ENCODE measurements at places on chromosomes 13 and 19.
A peak's percentile ranks its signal among the peaks of the same experiment; 100 is the strongest.

DNA sequence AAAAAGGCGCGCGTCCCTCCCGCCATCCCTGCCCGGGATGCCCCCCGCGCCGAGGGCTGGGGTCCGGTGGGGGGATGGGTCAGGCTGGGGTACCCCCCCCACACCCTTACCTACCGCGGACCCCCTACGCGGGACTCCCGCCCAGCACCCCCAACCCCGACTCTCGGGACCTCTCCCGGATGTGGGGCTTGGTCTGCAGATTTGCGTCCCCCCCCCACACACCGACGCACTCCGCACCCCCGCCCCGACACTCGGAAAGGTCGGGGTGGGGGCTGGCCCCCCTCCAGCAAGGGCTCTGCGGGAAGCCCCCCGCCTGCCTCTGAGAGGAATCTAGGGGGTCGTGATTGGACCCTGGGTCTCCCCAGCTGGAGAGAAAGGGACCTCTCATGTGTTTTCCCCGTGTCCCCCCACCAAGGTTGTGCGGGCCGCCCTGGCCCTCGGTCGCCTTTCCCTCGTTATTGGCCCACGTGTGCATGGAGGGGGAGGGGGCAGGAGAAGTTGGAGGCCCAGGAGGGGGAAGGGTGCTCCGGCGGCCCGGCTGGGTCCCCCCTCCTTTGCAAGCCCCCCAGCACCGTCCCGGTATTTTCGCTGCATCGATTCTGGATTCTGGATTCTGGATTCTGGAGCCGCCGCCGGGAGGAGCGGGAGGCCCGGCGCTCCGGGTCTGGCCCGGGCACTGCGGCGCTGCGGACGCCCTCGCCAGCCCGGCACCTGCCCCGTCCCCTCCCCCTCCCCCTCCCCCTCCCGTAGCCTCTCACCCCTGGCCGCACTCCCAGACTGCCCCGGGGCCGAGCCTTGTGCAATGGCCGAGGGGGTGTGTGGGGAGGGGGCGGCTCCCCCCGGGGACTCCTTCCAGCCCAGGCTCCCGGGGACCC, 607 bp downstream of the NFIC start:
- DNase-seq = peak; percentile 78

DNA sequence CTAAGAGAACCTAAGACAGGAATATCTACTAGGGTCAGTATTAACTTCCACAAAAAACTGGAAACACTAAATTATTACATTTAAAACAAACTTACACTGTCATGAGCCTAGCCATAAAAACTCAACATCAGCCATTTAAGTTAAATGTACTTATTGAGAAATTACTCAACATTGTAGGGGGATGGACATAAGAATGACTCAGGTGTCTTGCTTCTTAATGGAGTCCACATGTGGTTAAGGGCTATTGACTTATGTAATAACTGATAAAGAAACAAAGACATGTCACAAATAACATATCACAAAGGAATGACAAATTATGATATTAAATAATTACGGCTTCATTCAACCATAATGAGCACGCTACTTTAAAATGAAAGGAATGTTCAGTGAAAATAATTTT, 36.2 kb downstream of the CLDN10 start:
- DNase-seq = no peak

DNA sequence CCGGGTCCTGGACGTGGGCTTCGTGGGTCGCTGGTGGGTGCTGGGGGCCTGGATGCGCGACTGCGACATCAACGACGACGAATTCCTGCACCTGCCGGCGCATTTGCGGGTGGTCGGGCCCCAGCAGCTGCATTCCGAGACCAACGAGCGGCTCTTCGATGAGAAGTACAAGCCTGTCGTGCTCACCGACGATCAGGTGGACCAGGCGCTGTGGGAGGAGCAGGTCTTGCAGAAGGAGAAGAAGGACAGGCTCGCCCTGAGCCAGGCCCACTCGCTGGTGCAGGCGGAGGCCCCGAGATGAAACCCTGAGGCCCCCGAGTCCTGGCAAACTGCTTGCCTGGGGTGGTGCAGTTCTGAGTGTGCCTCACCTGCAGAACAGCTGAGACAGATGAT, 787 bp downstream of the TIMM29 start:
- DNase-seq = no peak

- DNase-seq = no peak
These were observed 6.8 kb upstream of the MBNL2 start for GRCh38 chr13:97215325-97215724.

- DNase-seq = no peak
These were observed 286.5 kb downstream of the MTUS2 start for GRCh38 chr13:29106651-29107050.

GRCh38 chr19:2132731-2133490, 18.5 kb downstream of the AP3D1 start:
- DNase-seq = no peak

GRCh38 chr19:29324291-29324680, 111.3 kb upstream of the UQCRFS1 start:
- DNase-seq = no peak

- no peak for DNase-seq
These were observed 43.0 kb downstream of the CARS2 start for GRCh38 chr13:110662777-110663443.

DNA sequence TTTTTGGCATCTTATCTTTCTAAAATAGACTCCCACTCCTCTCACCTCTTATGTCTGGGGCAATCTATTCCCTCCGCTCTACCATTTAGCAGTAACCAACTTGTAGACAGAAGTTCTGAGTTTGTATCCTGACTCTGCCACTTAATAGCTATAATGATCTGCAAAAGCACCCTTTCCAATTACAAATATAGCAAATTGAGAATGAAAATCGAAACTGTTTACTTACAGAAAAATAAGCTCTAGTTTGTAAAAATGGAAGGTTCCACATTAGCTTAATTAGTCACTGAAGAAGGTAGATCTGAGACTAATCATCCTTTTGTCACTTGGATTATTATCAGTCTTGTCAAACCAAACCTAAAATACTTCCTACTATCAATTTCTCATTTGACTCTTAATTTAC, 409.3 kb downstream of the DIAPH3 start:
- no peak for DNase-seq

GRCh38 chr19:31718032-31718431, 368.8 kb upstream of the TSHZ3 start:
- DNase-seq = no peak

GRCh38 chr13:31310786-31311185, 111.0 kb downstream of the B3GLCT start:
- DNase-seq = peak; percentile 64

GRCh38 chr19:16714702-16715287, 4.9 kb upstream of the NWD1 start:
- DNase-seq = peak; percentile 30

GRCh38 chr19:1429750-1430149, 8.4 kb upstream of the RPS15 start:
- peak; percentile 67 for DNase-seq

DNA sequence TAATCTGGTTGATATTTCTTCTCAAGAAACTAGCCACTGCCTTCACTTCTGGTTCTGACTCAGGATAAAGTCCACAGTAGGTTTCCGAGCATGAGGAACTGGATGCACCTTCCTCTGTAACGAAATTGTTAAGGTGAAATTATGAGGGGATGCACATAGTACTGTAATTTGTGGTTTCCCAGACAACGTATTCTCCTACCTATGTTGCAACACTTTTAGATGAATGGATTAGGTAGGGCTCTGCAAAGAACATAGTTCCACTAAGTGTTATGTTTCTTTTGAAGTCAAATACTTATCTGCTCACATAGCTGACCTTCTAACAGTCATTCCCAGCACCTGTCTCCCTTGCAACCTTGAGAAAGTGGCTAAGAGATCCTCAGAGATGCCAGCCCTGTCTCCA, 5.7 kb upstream of the ZC3H13 start:
- no peak for DNase-seq

- no peak for DNase-seq
These were observed 14.2 kb downstream of the KCNC3 start for GRCh38 chr19:50314724-50315708.

- no peak for DNase-seq
These were observed 21.2 kb downstream of the SAFB start for GRCh38 chr19:5644037-5644436.

- DNase-seq = no peak
These were observed 143.8 kb upstream of the ZNF507 start for GRCh38 chr19:32201636-32202051.

GRCh38 chr13:40786568-40786996, 2.8 kb upstream of the SLC25A15 start:
- DNase-seq = no peak

- no peak for DNase-seq
These were observed 46.0 kb downstream of the MICU2 start for GRCh38 chr13:21557995-21558394.

DNA sequence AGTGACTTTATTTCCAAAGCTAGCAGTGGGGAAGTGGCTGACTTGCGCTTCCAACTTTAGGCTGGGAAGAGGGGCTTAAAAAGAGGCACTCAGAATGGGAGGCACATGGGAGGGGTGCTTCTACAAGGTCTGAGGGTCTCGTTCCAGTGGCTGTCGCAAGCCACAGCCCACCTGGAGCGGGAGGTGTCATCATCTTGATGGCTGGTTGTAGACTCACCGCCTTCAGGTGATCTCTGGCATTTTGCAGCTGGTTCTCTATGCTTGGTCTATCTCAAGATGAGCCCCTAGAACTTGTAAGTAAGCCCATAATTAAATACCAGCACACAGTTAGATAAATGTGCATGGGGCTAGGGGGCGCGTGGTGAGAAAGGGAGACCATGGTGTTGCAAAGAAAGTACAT, 9.2 kb downstream of the TEX29 start:
- DNase-seq = no peak

DNA sequence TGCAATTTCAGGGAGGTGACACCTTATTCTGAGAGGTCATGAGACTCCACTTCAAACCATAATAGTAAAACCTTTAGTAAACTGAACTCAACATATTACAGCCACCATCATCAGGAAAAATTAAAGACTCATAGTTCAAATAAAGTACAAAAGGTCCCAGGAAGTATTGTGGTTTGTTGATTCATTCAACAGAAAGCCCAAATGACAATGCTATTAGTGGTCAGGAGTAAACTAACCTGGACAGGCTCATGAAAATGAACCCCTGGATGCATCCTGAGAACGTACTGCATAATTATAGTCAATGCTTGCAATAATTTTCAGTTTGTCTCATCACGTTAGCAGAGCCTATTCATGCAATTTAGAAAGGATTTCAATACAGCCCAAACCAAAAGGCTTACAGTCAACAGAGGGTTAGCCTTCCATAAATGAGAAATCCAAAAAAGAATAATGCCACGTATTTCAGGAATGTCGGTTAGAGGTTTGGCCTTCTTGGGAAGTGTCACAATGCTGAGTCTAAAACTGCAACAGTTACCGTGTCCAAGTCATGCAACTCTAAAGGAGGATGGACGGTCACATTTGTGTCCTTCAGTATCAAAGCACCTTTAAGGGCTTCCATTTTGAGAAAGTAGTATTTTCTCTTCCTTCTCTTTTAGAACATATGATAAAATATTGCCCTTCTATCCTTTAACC, 280.8 kb downstream of the ABCC4 start:
- DNase-seq = no peak

GRCh38 chr13:50908371-50908770, 1.2 kb upstream of the RNASEH2B start:
- no peak for DNase-seq

DNA sequence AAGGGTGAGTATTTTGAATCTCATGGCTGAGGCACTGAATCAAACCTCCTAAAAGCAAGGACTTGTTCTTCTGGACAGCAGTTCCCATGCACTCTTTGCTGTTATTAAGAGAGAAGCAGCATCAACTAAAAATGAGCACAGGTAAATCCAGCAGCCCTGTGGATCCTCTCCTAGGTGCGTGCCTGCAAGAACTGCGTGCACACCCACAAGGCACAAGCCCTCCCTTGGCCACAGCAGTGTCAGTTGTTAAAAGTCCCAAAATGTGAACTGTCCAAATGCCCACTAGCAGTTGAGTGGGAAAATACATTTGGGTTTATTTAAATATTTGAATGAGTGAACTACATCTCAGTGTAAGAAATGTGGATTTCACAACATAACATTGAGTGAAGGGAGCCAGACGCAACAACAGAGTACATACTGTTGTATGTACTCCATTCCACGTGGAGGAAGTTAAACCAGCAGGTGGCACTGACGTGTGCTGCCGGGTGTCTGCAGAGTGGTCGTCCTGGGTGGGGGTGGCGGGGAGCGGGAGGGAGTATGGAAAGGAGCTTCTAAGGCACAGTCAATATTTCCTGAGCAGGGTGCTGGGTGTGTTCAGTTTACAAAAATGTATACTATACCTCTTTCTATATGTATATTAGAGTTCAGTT, 266.4 kb downstream of the NALCN start:
- DNase-seq = no peak

GRCh38 chr19:49347835-49348234, 12.6 kb downstream of the CD37 start:
- DNase-seq = no peak

GRCh38 chr19:38213911-38214625, 10.0 kb downstream of the DPF1 start:
- no peak for DNase-seq

DNA sequence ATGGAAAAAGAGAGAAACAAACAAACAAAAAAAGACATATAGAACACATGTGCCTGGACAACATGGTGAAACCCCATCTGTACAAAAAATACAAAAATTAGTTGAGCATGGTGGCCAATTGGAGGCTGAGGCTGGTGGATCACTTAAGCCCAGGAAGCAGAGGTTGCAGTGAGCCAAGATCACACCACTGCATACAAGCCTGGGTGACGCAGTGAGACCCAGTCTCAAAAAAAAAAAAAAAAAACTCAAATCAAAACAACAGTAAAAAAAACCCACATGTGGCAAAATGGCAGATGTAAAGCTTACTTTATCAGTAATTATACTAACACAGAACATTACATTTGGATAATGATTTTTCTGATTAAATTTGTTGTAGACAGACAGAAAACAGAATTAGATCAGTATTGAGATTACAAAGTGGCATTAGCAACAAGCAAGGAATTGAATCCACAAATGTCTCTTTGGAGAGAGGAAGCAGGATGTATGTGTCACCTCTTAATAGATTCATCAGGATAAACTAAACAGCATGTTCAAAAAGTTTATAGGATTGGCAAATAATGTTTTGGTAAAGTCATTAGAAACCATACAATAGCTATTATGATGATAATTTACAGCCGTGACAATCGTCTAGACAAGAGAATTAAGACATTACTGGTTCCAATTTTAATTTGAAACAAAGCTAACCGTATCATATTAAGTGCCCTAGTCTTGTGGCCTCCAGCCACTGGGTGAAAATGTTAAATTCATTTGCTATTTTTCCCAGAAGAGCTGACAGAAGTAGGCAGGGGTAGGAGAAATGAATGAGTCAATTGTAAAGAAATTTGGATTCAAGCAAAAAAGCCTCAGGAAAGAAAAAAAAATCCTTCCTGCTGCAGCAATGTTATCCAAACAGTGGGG, 206.0 kb downstream of the FGF14 start:
- DNase-seq = no peak

DNA sequence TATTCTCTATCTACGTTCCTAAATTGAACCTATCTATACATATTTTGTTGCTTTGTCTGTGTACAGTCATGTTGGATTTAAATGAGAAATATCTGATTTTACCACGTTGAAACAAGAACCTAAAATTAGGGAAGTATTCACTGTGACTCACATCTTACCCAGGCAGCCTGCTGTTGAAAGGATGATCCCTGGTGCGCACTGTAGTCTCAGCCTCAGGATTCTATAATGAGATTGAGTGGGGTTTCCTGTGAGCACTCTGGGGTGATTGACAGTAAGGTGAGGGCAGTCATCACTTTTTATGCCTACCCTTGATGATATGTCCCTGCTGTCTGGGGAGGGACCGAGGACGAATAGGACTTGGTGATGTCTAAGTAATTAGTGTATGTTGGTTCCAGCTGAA, 35.4 kb downstream of the PCCA start:
- no peak for DNase-seq
